AG04449 (cell line): ENCODE measurements at places on chromosomes 4 and X.

DNA sequence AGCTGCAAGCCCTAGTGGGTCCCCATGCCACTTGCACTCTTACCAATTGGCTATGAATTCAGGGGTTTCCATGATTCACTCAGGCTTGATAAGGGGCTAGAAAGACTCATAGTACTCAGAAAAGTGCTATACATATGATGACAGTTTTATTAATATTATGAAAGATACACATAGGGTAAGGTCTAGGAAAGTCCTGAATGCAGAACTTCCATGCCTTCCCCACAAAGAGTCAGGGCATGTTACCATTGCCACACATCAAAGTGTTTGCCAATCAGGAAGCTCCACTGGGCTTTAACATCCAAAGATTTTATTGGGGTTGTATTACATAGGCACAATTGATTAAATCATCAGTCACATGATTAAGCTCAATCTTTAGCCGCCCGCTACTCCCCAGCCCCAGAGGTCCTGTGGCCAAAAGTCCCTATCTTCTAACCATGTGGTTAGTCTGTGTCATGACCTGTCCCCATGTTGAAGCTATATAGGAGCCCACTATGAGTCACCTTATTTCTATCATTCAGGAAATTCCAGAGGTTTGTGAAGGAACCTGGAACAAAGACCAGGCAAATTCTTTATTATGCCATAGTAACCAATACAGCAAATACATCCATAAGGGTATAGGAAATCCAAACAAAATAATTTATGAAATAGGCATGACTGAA is 635.6 kb downstream of the STPG2 start:
- DNase-seq: no peak

DNA sequence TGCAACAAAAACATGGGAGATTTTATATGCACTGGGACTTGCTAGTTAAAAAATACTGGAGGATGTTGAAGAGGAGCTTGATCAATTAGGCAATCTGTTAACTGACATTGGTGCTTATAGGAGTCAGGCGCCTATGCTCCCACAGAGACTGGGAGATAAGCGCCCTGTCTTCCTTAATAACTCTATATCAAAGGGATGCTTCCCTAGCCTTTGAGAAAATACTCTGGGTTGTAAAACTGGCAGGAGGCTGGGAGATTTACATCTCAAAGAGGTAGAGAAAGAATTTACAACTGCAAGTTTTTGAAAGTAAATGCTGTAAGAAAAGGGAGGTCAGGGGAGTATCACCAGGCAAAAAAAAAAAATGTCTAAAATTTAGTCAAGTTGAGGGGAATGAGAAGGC is 325.4 kb downstream of the PCDH10 start:
- DNase-seq: no peak

DNA sequence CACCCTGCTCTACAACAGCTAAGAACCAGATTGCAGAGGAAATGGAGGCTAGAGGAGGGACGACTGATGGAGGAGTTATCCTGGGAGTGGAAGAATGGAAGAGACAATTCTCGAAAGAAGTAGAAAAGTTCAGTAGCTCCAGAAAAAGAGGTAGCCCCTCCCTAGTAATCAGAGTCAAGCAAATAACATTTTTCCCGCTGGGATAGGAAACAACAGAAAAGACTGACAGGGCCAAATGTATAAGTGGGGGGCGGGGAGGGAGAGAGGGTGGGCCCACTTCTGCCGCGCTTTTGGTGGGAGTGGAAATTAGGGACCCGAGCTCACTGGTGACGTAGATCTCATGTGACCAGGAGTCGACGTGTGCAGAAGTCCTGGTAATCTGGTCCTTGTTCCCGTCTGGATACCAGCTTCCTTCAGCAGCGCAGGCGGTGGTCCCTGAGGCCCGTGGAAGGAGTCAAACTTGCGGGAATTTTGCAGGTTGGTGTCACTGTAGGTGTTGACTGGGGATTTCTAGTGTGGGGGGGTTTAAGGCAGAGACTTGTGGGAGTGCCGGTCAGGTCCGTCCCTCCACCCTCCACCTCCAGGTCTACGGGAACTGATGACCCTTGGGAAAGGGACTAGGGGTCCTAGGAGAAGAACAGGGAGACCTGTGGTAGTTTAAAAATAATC is at the start of gene TCEAL9:
TSS of gene TCEAL9 (plus strand) at position 377 of the 669 bp plus-strand sequence. CDS start 1,179 bp downstream, outside the sequence.
- no peak for DNase-seq

GRCh38 chrX:22397566-22397965 is 124.9 kb downstream of the CBLL2 start:
- DNase-seq: no peak

GRCh38 chr4:165343353-165344191 is 16.1 kb downstream of the MSMO1 start:
- DNase-seq: no peak

DNA sequence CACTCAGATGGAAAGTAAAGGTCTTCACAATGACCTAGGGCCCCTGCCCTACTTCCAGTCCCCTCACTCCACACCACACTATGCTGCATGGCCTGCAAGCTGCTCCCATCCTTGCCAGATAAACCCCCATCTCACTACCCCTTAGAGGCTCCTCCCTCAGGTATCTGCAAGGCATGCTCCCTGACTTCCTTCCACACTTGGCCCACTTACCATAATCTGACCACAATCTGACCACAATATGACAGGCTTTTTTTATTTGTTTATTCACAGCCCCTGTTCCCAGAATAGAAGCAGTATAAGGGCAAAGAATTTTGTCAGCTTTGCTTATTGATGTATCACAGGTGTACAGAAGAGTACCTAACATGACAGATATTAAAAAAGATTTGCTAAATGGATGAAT is 124.7 kb downstream of the CAMK2D start:
- no peak for DNase-seq

DNA sequence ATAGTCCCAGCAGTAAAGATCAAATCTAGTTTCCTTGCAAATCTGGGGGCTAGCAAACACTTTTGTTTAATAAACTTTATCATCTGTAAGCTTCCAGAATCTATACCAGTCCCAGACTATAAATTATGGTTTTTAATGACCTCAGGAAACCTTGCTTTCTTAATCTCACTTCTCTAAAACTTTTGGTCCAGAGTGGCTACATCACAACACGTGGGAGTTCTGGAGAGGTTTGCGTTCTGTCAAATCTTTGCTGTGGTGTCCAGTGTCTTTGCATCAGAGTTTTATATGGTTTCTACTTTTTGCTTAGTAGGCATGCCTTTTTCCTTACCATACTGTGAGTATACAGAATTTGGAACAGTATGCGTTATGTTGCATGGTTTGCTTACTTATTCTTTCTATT is 193.9 kb downstream of the ANK2 start:
- DNase-seq: no peak

GRCh38 chrX:40402831-40403533 is 177.8 kb upstream of the ATP6AP2 start:
- peak; percentile 3 for DNase-seq

- DNase-seq: no peak
These were observed at the start of gene STOX2 for GRCh38 chr4:183905081-183905592. TSS of gene STOX2 (plus strand) at chr4:183905307. CDS start at chr4:183906791, 1,484 bp downstream.

DNA sequence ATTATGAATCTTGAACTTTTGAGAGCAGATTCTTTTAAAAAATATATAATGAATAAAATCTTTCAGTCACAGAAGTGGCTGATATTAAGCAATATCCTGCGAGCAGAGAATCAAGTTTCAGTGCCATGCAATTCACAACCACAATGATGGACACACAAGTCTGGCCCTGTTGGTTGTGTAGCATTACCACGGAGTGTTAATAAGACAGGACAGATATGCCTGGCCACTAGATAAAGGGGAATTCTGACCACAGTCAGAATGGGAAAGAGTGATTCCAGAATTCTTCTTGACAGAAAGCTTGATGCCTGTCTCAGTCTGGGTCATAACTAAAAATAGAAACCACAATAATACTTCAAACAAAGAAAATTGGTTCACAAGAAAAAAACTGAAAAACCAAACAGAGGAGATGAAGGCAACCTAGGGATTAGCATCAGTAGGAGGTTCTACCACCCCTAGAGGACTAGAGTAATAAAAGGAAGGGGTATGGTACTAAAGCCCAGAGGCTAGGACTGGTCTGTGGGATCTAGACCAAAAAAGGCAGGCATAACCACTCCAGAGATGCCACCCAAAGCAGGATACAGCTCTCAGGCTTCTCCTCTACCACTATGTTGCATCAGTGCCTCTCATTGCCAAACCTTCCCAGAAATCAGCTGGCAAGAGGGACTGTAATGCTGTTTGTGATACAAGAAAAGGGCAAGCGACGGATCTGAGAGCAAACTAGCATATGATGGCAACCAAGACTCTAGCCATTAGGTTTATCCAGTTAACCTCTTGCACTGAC is 59.0 kb downstream of the RNF150 start:
- no peak for DNase-seq

DNA sequence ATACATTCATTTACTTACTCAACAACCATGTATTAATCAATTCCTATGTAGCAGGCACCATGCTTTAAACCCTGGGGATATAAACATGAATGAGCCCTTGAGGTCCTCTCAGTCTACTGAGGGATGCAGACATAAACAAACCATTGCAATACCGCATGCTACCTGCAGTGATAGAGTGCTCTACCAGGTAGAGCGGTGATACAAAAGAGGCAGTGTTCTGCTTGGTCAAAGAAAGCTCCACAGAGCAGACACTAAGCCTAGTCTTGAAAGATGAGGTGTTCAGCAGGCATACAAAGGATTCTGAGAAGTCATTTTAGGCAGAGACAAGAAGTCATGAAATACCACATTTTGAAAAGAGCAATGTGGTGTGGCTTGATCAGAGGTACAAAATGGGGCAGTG is 26.9 kb upstream of the AMOT start:
- no peak for DNase-seq

- DNase-seq: no peak
These were observed 40.1 kb downstream of the EVC start for GRCh38 chr4:5750946-5751665.

- no peak for DNase-seq
These were observed 152.9 kb downstream of the RTL3 start for GRCh38 chrX:78506248-78506647.

GRCh38 chr4:2284934-2285612 is 23.2 kb upstream of the MXD4 start:
- DNase-seq: no peak

DNA sequence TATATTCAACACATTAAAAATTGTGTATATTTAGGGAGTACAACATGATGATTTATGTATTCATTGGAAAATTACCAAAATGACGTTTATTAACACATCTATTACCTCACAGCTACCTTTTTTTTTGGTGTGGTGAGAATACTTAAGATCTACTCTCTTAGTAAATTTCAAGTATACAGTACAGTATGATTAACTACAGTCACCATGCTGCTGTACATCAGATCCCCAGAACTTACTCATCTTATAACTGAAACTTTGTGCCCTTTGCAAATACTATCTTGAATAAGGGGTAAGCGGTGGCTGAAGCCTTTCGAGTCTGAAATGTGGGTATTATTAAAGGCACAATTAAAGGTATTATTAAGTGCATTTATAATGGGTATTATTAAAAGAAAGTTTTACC is 976 bp downstream of the PHKA1 start:
- no peak for DNase-seq

- DNase-seq: no peak
These were observed 35.7 kb downstream of the STBD1 start for GRCh38 chr4:76342191-76342590.
